HuH-7 (cell line): ENCODE measurements at places on chromosomes 4 and X.

DNA sequence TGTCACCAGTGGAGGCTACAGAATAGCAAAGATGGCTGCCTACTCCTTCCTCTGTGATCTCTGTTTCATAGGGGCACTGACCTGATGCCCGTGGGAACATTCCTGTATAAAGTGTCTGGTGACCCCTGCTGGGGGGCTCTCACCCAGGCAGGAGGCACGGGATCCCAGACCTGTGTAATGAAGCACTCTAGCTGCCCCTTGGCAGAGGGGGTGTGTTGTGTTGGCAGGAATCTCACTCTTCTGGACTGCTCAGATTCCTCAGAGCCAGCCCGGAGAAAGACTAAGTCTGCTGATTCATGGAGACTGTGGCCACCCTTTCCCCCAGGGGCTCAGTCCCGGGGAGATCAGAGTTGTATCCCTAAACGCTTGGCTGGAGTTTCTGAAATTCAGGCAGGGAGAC, 648.3 kb downstream of the SPRY1 start:
- no peak for DNase-seq

- no peak for DNase-seq
Measured at GRCh38 chr4:40335525-40335894, 377 bp downstream of the CHRNA9 start.

DNA sequence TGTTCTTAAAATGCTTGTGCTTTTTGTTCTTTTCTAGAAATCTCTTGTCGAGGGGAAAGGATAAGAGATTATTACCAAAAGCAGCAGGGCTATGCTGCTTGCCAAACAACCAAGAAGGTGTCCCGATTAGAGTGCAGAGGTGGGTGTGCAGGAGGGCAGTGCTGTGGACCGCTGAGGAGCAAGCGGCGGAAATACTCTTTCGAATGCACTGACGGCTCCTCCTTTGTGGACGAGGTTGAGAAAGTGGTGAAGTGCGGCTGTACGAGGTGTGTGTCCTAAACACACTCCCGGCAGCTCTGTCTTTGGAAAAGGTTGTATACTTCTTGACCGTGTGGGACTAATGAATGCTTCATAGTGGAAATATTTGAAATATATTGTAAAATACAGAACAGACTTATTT, 81.5 kb upstream of the PACRGL start:
- no peak for DNase-seq

DNA sequence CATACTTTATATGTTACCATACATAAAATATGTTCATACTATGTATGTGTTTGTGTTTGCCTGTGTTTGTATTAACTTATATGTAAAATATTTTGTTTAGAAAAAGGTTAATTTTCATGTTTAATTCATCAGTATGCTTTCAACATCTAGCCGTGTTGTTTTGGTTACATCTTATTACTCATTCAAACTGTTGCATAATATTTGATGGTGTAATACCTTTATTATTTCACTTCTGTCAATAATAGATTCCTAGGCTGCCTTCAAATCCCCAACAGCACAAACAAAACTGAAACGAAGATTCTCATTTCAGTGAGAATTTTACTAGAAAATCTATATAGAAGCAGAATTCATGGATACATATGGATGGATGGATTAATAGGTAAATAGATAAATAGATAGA, 462.3 kb upstream of the ADGRL3 start:
- DNase-seq: no peak

DNA sequence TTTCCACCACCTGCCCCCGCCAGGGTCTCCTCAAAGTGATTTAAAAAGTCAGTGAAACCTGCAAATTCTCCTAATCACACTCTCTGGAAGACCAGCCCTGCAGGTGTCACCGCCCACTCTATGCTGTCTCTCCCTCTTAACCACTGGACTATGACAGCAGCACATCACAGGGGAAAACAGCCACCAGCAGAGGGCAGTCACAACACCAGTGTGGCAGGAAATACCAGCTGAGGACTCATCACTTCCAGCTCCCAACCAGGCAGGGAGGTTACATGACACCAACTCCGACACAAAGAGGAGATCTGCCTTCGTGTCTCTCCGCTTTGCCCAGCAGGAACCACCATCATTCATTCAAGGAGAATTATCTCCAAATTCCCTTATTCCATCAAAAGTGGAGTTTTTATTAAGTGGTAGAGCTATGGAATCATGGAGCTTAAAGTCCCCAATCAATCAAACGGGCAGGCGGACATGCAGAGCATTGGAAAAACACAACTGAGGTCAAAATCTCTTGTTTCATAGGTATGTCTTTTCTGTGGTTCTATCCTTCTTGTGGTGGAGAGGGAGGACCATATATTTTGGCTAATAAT, 91.3 kb downstream of the NSUN7 start:
- peak; percentile 85 for DNase-seq

DNA sequence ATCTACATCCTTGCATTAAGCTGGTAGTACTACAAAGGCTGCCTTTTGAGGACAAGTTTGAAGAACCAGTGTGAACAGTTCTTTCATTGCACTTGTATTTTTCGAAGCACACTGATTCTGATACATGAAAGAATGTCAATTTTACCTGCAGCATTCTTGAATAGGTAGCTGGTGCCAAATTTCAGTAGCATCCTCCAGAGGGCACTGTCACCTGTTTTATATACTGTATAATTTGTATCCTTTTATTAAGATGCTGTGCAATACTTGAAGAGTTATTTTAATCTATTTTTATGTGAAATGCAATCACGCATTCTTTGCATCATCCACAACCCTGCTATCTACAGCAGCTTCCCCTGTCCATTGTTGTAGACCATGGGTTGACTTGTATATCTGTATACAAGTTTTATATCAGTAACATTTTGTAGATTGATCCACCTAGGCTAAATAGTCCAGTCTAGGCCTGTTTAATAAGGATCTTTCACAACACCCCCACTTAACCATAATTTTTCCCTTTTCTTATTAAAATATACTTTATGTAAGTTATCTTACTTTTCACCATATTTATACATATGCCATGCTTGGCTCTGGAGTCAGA, 325.7 kb downstream of the PCDH7 start:
- no peak for DNase-seq

DNA sequence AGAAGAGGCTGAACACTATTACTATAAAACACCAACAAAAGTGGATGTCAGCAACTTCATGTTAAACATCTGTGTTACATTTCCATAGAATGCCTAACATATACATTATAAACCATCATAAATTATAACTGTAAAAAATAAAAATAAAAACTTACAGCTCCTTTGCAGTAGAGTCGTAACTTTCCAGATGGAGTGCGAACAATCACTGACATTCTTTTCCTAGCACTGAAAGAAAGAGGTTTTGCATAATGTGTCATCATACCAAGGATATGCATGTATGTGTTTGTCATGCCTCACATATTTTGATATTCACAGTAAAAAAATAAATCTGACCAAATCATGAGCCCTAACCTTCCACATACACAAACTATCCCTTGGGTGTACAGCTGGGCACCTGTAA, 113.1 kb downstream of the ATP8A1 start:
- DNase-seq: no peak

GRCh38 chr4:77193511-77194102, 36.6 kb downstream of the CCNG2 start:
- no peak for DNase-seq

DNA sequence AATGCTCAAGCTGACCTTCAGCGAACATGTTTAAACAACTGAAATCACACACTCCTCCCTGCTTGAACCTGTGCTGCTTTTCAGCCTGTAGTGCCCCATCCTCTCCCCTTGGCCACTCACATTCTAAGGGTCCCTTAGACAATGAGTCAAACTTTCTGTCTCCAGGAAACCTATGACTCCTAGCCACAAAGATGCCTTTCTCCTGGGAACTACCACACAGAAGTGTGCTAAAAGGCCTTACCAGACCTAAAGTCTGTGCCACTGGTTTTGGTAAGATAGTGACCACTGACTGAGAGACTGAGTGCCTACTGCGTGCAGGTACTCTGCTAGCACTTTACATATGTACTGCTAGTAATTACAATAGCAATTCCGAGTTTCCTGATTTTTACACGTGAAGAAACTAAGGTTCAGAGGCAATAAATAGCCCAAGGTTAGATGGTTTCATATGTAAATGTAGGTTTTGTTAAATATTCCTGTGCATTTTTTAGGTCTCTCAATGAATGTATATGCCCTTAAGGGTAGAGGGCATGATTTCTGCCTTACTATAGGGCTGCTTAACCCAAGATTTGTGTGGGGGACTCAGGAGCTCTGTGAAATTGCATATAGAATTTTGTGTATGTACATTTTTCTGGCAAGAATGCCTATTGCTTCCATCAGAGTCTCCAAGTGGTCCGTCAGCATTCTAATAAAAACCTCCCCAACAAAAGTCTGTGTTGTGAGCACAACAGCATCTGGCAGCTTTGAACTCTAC, 71.1 kb downstream of the NSG1 start:
- no peak for DNase-seq

GRCh38 chrX:110036162-110037033, 33.5 kb downstream of the TMEM164 start:
- peak; percentile 36 for DNase-seq

DNA sequence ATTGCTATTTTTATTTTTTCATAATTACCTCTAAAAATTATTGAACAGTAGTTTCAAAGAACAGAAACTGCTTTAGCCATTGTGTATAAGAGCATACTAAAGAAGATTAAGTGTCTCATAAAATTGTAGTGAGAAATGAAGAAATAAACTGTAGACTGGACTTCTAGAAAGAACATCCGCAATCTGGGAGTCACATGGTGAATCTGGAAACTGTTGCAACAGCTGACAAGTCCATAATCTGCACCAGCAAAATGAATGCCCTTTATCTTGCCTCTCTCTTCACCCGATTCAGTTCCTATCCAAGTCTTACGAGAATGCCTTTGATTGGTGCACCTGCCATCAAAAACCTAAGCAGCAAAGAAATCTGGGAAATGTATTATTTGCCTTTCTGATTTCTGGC, 312.9 kb downstream of the NAF1 start:
- no peak for DNase-seq

DNA sequence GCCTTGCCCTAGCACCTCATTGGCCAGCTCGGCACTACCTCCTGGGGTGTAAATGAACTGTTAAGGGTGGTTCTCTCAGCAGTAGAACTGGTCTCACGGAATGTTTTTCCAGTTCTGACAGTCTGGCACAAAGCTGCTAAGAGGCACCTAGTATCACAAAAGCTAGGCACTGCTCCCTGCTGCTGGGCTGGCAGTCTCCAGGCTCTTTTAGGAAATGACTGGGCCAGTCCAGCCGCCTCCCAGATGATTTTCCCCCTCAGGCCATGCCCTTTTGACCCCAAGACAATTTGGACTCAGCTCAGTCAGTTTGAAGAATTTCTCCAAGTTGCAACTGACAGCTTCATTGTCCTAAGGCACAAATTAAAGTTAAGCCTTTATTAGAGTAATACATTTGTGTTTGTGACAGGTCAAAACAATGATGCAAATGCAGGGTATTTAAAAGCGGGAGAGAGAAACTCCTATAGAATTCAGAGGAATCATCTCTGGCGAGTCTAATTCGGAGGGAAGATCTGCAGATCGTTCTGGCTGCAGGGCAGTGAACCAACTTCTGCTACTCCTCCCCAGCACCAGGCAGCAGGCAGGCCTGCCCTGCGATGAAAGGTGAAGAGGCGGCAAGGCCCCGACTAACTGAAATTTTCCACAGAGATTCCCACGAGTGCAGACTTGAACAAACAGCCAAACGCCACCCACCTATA, 7.9 kb downstream of the FRMD7 start:
- DNase-seq: no peak

- DNase-seq: no peak
Measured at GRCh38 chr4:25527034-25527433, 128.6 kb upstream of the SLC34A2 start.

DNA sequence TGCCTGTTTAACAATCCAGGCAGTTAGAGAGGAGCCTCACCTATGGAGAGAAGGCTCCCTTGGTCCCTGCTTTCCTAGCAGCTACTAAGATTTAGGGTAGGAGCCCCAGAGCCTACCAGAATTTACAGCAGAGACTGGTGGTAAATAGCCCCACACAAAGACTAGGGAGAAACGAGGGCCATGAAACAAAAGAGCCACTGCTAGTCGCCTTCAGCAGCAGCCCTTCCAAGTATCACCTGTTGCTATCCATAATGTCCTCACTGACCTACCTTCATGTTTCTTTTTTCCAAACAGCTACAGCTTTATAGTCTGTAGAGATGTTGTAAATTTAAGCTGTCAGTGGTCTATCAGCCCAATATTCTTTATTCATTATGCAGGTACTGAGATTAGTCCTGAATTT, 25.3 kb downstream of the ARHGEF6 start:
- no peak for DNase-seq

- no peak for DNase-seq
Measured at GRCh38 chrX:129732857-129733256, 5.9 kb upstream of the XPNPEP2 start.

DNA sequence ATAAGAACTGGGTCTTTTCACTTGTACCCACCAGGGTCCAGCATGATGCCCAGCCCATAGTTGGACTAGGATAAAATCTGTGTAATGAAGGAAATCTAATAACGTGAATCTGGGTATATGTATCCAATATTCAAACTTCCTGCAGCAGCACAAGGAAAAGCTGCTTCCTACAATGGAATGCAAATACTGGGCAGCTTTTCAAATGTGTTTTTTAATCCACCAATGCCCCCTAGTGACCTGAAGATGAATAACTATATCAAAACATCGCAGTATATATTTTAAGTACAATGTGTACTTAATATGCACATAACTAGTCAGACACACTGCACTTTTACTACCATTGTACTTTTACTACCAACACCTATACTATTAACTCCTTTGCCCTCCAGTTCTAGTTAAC, 5.3 kb downstream of the APOO start:
- DNase-seq: peak; percentile 10

GRCh38 chr4:55117511-55117910, 7.9 kb downstream of the KDR start:
- DNase-seq: no peak

DNA sequence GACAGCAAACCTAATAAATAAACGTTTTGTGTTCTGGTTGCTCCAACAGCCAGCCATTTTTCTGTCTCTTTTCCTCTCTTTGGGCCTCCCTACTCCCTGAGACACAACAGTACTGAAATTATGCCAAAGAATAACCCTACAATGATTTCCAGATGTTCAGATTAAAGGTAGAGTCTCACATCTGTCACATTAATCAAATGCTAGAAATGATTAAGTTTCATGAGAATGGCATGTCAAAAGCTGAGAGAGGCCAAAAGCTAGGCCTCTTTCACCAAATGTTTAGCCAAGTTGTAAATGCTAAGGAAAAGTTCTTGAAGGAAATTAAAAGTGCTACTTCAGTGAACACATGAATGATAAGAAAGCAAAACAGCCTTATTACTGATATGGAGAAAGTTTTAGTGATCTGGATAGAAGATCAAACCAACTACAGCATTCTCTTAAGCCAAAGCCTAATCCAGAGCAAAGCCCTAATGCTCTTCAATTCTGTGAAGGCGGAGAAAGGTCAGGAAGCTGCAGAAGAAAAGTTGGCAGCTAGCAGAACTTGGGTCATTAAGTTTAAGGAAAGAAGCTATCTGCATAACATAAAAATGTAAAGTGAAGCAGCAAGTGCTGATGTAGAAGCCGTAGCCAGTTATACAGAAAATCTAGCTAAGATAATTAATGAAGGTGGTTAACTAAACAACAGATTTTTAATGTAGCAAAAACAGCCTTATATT, 182.1 kb upstream of the NUDT6 start:
- no peak for DNase-seq

GRCh38 chr4:88672987-88673386, 24.6 kb downstream of the NAP1L5 start:
- DNase-seq: peak; percentile 15

- DNase-seq: peak; percentile 8
Measured at GRCh38 chr4:98745366-98745765, 87.0 kb upstream of the TSPAN5 start.

- DNase-seq: no peak
Measured at GRCh38 chrX:100700809-100701208, 31.1 kb downstream of the SYTL4 start.
